ENCODE measurements at places on chromosomes 6 and 20. TPM values are rescaled to one million over a fixed set of nuclear protein-coding genes. Genes with fewer than 3 reads are reported as not detected.

Gene SSTR4
- not detected for total RNA-seq

DNA sequence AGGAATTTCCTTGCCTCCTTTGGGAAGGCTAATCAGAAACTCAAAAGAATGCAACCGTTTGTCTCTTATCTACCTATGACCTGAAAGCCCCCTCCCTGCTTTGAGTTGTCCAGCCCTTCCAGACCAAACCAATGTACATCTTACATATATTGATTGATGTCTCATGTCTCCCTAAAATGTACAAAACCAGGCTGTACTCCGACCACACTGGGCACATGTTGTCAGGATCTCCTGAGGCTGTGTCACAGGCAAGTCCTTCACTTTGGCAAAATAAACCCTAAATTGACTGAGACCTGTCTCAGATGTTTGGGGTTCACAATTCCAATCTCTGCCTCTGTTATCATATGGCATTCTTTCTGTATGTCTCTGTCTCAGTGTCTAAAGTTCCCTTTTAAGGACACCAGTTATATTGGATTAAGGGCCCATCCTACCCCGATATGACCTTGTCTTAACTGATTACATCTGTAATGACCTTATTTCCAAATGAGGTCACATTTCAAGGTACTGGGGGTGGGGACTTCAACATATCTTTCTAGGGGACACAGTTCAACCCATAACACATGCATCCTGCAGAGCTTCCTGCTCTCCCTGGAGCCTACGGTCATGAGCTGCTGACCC is 513.5 kb upstream of the JARID2 start:
- DNase-seq: no peak

Gene C6orf15
- not detected for total RNA-seq

Gene DNAH8
- 0.04 TPM for total RNA-seq

Gene GJA10
- total RNA-seq: not detected

- no peak for DNase-seq
Observed at GRCh38 chr20:63664143-63664851, 6.2 kb downstream of the RTEL1 start.

Gene DOK5
- total RNA-seq: 20.3 TPM

All from pulmonary artery endothelial cell (primary cell).